ENCODE measurements at places on chromosomes 6 and 20. TPM values are rescaled to one million over a fixed set of nuclear protein-coding genes. Genes with fewer than 3 reads are reported as not detected.

LSM2 gene
- total RNA-seq = 91.8 TPM

FAM217A gene
- total RNA-seq = not detected

PTK6 gene
- total RNA-seq = not detected

TTBK1 gene
- total RNA-seq = not detected

PARD6B gene
- total RNA-seq = 26.0 TPM

C20orf144 gene
- total RNA-seq = not detected

PRSS16 gene
- 4.3 TPM for total RNA-seq

Measured in Daoy (cell line).